H4 (cell line): ENCODE measurements at places on chromosomes 6 and 20. TPM values are rescaled to one million over a fixed set of nuclear protein-coding genes. Genes with fewer than 3 reads are reported as not detected.

- no peak for DNase-seq
These were observed 524.0 kb downstream of the UTRN start for GRCh38 chr6:144809120-144809519.

DNA sequence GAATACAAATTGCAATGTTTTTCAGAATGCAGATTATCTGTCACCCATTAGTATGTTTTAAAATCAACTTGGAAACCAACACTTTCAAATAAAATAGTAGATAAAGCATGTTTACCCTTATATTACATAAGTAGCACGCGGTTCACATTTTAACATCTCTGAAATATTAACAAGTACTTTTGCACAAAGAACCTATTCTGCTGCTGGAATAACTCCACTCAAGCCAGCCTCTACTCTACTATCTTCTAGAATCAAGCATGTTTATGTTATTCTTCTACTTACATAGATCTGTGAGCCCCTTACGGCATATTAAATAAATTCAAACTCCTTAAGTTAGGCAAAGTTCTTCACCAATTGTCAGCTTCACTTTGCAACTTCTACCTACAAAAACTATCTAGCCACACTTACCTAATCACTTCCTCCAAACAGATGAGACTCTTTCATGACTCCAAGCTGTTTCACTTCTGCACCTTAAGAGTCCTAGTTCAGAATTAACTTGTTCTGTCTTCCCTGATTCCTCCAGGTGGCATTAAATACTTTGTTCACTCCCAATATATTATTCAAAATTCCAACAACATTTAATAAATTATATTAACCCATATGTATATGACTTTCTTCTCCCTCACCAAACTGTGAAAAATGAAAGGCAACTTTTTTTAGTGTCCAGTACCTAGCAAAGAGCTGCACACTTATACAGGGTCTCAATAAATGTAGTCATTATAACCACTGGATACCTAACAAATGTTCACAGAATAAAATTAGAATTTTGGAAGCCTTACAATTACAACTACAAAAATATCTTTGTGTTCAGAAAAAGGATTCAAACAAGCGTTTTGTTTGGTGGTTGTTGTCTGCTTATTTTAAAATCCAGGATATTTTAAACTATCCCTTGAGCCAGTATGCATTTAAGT, 12.1 kb downstream of the CEP85L start:
- DNase-seq: no peak

DNA sequence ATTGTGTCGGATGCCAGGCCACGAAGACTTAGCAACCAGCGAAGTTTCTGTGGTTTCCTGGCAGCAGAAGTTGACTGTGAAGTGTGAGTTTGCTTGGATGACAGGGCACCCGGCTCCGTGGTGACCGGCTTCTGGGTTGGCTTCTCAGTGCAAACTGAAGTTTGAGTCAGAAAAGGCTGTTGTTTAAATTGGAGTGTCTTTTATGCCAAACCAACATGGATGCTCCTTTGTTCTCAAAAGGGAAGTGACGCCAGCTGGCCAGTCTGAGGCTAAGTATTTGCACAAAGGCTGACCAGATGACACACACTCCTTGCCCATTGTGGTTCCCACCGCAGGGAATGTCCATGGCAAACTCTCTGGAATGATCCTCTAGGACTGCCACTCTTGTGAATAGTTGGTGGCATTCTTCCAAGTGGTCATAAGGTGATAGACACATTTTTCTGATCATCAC, 164.8 kb upstream of the QKI start:
- DNase-seq: peak; percentile 35

DNA sequence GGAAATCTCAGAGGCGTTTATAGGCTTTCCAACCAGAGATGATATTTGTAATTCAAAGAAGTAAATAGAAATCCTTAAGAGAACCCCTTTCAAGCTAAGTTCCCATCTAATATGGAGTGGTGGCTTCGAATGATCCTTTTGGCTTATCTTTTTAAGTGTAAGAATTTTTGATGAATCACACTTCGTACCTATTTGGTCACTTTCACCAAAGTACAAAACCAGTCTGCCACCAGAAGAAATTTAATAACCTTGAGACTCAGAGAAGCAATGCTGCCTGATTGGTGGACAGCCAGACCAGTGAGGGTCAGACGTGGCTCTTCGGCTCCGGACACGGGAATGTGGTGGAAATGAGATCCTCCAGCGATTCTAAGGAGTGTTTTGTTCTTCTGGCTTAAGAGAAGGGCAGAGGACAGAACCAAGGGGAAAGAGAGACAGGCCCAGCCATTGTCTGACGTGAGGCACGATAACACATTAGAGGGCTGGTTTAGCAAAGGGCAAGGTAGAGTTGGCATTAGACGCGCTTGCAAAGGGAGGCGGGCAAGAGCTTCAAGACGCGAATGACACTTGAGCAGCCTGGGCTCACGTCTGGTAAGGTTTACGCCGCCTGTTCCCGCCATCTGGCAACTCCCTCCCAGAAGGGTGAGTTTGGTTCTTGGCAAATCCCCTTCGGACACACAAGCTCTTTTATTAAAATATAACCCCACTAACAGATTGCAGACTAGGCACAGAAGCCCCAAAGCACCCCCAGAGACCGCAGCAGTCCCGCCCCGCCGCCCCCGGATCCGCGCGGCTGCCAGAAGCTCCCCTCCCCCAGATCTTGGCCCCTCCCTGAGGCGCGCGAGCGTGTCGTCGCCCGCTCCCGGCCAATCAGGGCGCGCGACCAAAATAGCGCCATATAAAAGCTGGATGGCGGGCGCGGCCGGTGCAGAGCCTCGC, 50.0 kb upstream of the EZR start:
- DNase-seq: peak; percentile 61

DNA sequence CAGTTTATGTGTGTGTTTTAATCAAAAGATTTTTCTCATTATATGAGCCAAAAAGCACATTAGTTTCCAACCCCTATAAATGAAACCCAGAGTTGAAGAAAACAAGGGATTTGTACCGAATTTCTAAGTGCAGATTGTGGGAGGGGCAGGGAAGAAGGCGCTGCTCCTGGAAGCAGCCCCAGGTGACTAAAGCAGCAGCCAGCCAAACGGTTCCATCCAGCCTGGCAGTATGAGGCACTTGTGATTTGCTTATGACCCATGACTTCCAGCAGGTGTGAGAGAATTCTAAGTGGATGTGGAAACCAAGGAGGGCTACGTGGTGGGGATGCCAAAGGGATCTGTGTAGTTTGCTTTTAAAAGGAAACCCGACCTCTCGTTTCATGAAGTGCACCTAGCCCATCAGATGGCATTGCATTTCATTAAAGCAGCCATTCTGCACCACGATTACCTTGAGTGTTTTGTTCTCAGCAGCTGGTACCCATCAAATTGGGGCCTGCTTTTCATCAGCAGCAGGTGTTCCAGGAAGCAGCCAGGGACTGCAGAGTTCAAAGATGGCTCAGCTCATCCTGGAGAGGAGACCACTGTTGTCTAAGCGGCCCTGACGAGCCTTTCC, 79.1 kb downstream of the DTD1 start:
- no peak for DNase-seq

Gene MYLK2
- 0.14 TPM in 1 of 2 replicates, not detected in the other for total RNA-seq
